Activated T-cell treated with anti-CD3 and anti-CD28 coated beads, Interleukin-2, amount 50 U/mL, for 4 hours (primary cell): ENCODE measurements at places on chromosomes 7 and 10.

DNA sequence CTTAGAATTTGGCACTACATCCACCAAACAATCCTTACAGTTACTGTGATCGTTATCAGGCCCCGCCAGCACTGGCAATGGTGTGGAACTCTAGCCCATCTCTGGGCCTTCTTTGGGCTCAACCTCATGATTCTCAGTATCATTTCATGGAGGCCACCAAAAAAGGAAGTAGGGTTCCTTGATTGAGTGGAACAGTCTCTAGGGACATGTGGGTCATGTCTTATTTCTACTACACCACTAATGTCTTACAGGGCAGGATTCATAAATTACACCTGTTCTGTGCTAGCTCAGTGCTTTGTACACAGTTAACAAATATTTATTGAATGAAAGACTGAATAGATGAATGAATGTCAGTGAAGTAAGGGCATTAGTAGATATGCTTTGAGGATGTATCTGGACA lies 53.9 kb downstream of the AP3M1 start:
- no peak for DNase-seq

- no peak for DNase-seq
Observed at GRCh38 chr7:44277851-44278250, 47.5 kb downstream of the CAMK2B start.

DNA sequence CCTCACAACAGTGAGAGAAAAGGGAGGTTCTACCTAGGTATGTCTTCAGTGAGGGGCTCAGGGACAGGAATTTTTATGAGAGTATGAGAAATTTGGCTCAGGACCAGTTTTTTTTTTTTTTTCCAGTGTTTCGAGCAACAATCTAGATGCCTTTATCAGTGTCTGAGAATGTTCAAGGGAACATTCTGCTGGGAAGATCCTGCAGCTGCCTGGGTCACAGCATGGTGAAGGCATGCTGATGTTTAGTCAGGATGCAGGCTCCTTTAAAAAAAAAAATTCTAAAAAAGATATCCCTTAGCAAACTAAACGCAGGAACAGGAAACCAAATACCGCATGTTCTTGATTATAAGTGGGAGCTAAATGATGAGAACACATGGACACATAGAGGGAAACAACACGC lies 31.0 kb downstream of the SBDS start:
- no peak for DNase-seq

DNA sequence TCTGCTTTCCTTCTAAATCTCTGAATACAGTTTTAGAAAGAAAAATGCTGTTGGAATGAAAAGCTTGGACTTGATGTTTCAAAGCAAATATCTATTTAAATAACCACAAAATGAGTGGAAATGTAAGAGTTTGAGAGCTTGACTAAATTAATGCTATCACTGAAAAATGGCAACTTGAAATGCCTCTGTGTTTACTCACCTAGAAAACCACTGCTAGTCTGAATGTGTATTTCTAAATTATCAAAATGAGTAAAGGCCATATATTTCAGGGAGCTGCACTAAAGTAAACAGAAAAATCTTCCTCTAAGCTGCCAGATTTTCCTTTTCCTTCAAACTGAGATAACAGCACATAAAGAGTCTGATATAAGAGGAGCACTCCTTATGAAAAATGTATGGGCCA lies 87.9 kb downstream of the DPY19L1 start:
- DNase-seq = no peak

DNA sequence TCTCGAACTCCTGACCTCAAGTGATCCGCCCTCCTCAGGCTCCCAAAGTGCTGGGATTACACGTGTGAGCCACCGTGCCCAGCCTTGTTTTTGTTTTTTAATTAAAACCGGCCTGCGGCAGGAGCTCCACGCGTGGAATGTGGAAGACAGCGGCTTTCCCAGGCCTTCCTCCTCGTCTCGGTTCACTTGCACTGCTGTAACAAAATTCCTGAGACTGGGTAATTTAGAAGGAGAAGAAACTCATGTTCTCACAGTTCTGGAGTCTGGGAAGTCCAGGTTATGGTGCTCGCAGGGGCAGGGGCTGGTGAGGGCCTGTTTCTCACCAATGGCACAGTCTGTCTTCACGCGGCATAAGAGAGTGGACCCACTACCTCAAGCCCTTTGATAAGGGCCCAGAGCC lies 14.4 kb upstream of the CRYGN start:
- no peak for DNase-seq
